Renal pelvis (tissue), 12 donors: ENCODE measurements at places on chromosomes 12 and 14. TPM values are rescaled to one million over a fixed set of nuclear protein-coding genes. Genes with fewer than 3 reads are reported as not detected.

The THTPA gene
- polyA plus RNA-seq: 19.7 TPM

The ZBTB42 gene
- 4.7 TPM for polyA plus RNA-seq

The OR6C74 gene
- polyA plus RNA-seq: not detected

The CCDC175 gene
- polyA plus RNA-seq: 0.57 TPM

The TMEM229B gene
- 2.8 TPM for polyA plus RNA-seq

The AHSA1 gene
- polyA plus RNA-seq: 209 TPM

The LMNTD1 gene
- polyA plus RNA-seq: not detected

The LPAR5 gene
- polyA plus RNA-seq: 1.4 TPM

The IL22 gene
- polyA plus RNA-seq: not detected

The DDX23 gene
- polyA plus RNA-seq: 125 TPM

The MGP gene
- polyA plus RNA-seq: 52.6 TPM

The C12orf60 gene
- 4.1 TPM for polyA plus RNA-seq

The RD3L gene
- not detected for polyA plus RNA-seq

The ARID2 gene
- 37.6 TPM for polyA plus RNA-seq

The SPIC gene
- polyA plus RNA-seq: not detected

The BCL11B gene
- polyA plus RNA-seq: 3.0 TPM

The CIT gene
- polyA plus RNA-seq: 22.4 TPM

The KLHL42 gene
- polyA plus RNA-seq: 42.3 TPM

The OAS2 gene
- polyA plus RNA-seq: 5.4 TPM

The SCN8A gene
- 2.5 TPM for polyA plus RNA-seq

The TRIM9 gene
- 1.6 TPM for polyA plus RNA-seq

The KRT78 gene
- not detected for polyA plus RNA-seq

The CCND2 gene
- 58.2 TPM for polyA plus RNA-seq

The LUM gene
- 52.1 TPM for polyA plus RNA-seq

The CGRRF1 gene
- polyA plus RNA-seq: 29.5 TPM

The OR6C2 gene
- polyA plus RNA-seq: not detected

The TSPAN31 gene
- 81.2 TPM for polyA plus RNA-seq

The KANSL2 gene
- polyA plus RNA-seq: 50.9 TPM

The HOXC11 gene
- polyA plus RNA-seq: 2.3 TPM

The GCH1 gene
- polyA plus RNA-seq: 9.7 TPM

The NXPH4 gene
- 5.8 TPM for polyA plus RNA-seq
